ENCODE measurements at places on chromosomes 16 and 17.

DNA sequence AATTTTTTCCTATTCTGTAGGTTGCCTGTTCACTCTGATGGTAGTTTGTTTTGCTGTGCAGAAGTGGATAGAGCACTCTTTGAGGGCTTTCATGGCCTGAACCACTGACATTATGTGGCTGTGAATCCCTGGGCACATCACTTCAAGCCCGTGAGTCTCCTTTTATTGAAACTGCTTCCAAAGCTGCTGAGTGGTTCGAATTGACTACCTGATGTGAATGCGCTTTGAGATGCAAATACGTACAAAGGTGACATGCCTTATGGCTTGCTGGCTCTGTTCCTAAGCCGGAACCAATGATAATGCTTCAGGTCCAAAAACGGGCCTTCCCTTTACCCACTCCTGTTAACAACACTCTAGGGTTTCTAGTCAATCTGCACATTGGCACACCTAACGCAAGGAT lies 34.3 kb downstream of the ASPA start:
- DNase-seq = no peak

GRCh38 chr16:47612711-47613110 lies 151.6 kb downstream of the PHKB start:
- DNase-seq = no peak

- DNase-seq = no peak
These were observed 219.1 kb upstream of the IRX3 start for GRCh38 chr16:54505549-54506213.

DNA sequence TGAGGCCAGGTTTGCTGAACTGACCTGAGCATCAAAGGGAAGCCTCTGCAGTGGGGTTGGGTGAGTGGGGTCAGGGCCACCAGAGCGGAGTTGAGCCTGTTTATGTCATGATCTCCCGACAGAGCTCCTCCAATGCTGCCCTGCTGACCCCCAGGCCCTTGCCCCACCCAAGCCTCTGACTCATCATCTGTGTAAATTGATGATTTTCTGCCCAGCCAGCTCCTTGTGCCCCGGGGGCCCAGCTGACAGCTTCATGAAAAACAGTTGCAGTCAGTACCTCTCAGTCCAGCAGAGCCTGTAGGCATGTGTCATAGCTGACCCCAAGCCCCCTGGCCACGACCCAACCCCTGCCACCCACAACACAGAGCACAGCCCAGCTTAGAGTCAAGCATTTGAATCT lies 134.9 kb downstream of the CCT6B start:
- DNase-seq = no peak

GRCh38 chr16:72203401-72203800 lies 31.4 kb upstream of the PMFBP1 start:
- DNase-seq = no peak

DNA sequence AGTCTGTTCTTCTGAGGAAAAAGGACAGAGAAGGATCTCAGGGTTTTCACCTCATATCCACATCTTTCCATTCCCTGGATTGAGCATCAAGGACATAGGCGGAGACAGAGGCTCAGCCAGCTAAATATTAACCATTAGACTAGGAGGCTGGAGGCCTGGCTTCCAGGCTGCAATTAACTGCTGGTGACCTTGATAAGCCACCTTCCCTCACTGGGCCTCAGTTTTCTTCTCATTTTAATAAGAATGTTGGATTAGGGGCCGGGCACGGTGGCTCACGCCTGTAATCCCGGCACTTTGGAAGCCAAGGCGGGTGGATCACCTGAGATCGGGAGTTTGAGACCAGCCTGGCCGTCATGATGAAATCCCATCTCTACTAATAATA lies 25.6 kb upstream of the CNOT1 start:
- DNase-seq = no peak

- no peak for DNase-seq
These were observed 78.0 kb downstream of the MYO1D start for GRCh38 chr17:32798938-32799337.

DNA sequence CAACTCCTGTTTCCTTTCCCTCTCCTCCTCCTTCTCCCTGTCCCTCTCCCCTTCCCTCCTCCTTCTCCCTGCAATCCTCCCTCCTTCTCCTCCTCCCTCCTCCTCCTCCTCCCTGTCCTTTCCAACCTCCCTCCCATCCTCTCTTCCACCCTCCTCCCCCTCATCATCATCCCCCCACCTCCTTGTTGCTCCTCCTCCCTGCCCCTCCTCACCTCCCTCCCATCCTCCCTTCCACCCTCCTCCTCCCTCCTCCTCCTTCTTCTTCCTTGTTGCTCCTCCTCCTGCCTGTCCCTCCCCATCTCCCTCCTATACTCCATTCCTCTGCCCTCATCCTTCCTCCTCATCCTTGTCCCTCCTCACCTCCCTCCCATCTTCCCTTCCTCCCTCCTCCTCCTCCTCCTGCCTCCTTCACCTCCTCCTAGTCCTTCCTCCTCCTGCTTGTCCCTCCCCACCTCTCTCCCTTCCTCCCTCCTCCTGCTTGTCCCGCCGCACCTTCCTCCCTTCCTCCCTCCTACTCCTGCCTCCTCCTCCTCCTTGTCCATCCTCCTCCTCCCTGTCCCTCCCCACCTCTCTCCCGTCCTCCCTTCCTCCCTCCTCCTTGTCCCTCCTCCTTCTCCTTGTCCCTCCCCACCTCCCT lies 222.5 kb downstream of the IRF8 start:
- DNase-seq = no peak

- DNase-seq = no peak
These were observed 259.2 kb downstream of the CBLN1 start for GRCh38 chr16:49022351-49022963.

- DNase-seq = no peak
These were observed 37.2 kb downstream of the KCNJ2 start for GRCh38 chr17:70206361-70207010.

DNA sequence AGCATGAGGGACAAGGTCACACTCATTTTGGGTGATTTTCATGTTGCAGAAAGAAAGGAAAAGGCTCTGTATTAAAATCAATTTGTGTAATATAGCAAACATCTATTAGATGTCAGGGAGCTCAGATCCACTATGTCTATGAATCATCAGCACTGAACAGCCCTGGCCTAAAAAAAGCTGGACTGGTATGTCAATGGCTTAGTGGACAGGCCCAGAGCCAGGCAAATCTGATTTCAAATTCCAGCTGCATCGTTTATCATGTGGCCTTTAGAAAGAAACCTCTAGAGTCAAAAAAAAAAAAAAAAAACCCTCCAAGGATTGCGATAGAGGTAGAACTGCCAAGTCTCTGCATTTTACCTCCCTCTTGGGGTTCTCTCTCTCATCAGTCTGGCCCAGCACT lies 5.4 kb downstream of the GAS7 start:
- DNase-seq = peak; percentile 78

- no peak for DNase-seq
These were observed 61.9 kb downstream of the GSG1L start for GRCh38 chr16:28001642-28002041.

GRCh38 chr16:82240111-82240510 lies 70.1 kb upstream of the MPHOSPH6 start:
- no peak for DNase-seq

DNA sequence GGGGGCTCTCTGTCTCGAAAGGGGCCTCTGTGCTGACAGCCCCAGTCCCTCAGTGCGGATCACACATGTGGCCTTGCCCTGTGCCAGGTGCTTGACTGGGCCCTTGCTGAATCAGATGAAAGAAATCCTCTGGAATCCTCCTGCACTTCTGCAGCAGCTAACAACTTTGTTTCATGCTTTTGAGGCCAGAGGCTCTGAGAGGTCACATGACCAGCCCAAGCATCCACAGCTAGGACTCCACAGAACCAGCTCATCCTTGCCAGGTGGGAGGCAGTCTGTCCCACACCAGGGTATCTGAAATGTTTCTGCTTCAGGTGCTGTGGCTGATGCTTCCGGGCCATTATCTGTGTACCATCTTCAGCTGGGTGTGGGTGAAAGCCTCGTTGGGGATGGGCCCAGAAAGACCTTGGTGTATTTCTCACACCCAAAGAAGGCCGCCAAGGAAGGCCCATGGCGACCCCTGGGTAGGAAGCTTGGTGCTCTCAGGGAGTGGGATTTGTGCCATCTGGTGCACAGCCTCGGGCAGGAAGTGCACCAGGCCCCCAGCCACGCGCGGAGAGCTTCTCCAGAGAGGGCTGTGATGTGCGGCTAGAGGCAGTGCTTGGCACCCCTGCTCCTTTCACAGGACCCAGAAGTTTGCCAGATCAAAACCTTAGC lies 143.8 kb downstream of the CLEC16A start:
- DNase-seq = no peak

- DNase-seq = no peak
These were observed 238.1 kb downstream of the MRTFB start for GRCh38 chr16:14309001-14309886.

GRCh38 chr17:44120851-44121605 lies 2.4 kb downstream of the HDAC5 start:
- DNase-seq = no peak

GRCh38 chr16:10169031-10169430 lies 13.2 kb downstream of the GRIN2A start:
- DNase-seq = no peak

- DNase-seq = peak; percentile 60
These were observed 482.5 kb upstream of the CDH5 start for GRCh38 chr16:65884018-65884417.

GRCh38 chr17:77416105-77416713 lies 275.4 kb downstream of the SEC14L1 start:
- DNase-seq = no peak

- DNase-seq = no peak
These were observed 715.7 kb upstream of the SOX9 start for GRCh38 chr17:71405101-71405500.

DNA sequence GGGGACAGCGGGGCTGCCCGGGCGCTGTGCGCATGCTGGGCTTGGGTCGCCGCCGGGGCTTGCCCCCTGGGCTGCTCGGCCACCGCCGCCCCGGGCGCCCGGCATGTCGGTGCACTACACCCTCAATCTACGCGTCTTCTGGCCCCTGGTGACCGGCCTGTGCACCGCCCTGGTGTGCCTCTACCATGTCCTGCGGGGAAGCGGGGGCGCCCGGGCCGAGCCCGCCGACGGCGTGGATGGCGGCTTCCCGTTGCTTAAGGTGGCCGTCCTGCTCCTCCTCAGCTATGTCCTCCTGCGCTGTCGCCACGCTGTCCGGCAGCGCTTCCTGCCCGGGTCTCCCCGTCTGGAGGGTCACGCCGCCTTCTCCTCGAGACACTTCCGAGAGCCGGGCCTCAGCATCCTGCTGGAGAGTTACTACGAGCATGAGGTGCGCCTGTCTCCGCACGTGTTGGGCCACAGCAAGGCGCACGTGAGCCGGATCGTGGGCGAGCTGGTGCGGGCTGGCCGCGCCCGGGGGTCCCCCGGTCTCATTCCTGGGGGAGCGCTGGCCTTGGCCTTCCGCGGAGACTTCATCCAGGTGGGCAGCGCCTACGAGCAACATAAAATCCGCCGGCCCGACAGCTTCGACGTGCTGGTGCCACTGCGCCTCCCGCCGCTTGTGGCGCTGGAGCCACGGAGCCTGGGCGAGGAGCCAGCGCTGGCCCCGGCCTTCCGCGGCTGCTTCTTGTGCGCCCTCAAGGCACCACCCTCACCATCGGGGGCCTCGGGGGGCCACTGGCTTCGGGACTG lies 789 bp downstream of the ITPRIPL2 start:
- DNase-seq = no peak

DNA sequence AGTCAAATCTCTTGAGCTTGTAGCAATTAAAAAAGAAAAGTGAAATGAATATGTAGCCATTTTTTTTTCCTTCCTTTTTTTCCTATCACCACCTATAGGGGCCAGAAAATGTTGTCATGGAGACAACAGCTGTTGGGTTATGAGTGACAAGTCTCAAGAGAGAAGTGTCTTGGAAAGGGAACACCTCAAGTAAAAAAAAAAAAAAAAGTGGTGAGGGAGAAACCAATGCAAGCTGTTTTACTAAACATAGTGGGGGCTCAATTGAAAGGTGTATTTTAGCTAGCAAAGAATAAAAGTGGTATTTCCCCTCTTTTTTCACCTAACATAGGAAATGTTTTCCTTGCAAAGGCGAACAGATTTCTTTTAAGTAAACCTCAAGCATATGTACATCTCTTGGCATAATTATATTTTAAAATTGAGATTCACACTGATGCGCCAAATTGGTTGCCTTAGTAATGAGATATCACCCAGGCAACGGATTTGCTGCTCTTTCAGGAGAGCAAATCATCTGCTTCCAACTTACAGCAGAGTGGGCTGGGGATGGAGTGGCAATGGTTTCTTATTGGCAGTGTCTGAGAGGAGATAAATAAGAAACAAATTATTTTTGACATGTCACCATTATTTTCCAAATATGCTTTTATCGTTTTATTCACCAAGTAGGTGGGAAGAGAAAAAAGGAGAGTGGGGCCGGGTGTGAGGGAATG lies 183.6 kb downstream of the MYO1D start:
- DNase-seq = no peak

GRCh38 chr17:30433514-30433913 lies 43.7 kb upstream of the GOSR1 start:
- peak; percentile 71 for DNase-seq

- peak; percentile 51 for DNase-seq
These were observed 14.2 kb upstream of the HAPSTR1 start for GRCh38 chr16:9077091-9077809.

DNA sequence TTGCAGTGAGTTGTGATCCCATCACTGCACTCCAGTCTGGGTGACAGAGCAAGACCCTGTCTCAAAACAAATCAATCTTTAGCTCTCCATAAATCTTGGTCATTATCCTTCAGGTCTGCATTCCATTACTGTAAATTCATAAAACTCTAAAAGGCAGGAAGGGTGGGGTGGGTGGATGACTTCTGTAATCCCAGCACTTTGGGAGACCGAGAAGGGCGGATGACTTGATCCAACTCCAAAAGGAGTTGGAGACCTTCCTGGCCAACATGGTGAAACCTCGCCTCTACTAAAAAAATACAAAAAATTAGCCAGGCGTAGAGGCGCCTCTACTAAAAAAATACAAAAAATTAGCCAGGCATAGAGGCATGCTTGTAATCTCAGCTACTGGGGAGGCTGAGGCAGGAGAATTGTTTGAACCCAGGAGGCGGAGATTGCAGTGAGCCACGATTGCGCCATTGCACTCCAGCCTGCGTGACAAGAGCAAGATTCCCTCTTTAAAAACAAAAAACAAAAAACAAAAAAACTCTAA lies 2.2 kb upstream of the UBE2Z start:
- DNase-seq = no peak

DNA sequence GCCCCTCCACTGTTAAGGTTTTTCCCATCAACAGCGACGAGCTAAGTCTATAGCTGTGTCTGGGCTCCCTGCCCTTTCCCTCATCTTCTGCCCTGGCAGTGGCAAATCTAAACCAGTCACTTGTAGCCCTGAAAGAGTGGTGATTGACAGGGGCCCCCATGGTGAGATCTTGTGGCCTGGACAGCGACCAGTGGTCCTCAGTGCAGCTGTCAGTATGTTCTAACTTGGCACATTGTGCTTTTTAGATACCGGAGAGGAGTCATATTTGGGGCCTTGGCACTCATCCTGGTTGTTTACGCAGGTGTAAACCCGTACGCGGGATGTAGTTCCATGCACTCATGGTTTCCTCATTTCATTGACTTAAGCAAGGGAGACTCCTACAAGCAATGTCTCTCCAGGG lies 57.5 kb upstream of the ARHGAP44 start:
- no peak for DNase-seq

DNA sequence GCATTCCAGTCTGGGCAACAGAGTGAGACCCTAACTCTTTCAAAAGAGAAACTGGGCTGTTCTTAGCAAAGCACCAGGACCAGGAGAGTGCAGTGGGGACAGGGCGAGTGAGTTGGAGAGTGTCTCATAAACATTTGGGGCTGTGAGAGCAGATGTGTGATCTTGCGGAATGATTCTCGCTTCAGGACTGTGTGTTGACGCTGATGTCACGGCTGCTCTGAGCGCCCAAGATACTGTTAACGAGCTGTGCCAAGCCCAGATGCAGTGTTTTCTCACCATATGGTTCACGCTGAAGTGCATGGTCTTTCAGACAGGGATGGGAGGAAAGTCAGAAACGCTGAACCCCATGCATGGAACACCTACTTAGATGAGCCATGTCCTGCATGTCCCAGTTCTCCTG lies 438.2 kb downstream of the HS3ST4 start:
- no peak for DNase-seq
